Substantia nigra (tissue), 51 donors: ENCODE measurements at places on chromosomes 4 and X.

DNA sequence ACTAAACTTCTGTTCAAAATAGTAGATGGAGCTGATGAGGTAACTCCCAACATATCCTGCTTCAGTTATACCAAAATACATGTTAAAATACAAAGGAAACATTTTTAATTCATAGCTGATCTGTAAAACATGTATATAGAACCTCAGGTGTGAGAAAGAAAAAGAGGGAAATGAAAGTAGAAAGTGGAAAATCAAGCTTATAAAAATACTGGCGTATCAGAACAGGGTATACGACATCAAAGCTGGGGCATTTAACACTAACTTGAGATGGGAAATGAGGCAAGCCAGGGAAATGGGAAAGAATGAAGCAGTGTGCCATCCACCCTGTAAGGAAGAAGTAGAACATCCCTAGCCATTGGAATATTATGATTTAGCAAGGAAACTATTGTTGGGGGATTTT is 767.5 kb downstream of the DMD start:
- no peak for DNase-seq

DNA sequence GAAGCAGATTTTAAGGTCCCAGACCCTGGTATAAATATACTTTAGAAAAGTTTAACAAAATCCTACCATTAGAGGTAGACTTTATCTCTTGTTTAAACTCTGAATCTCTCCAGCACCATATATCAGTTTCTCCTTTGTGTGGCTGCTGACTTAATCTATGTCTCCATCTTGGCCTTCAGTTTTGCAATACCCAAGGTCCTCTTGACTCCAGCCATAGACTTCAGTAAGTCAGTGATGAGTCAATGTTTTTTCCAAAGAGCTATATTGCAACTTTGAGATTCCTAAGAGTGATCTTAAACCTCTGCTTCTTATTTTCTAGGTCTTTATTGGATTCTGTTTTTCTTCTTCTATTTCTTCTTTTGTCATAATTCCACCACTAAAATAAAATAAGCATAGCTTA is 50.8 kb upstream of the ADGRL3 start:
- no peak for DNase-seq

- no peak for DNase-seq
These were observed 342.5 kb upstream of the MAGEB2 start for GRCh38 chrX:29872831-29873230.

- no peak for DNase-seq
These were observed 625.4 kb upstream of the GALNT7 start for GRCh38 chr4:172543249-172543648.

GRCh38 chr4:4865705-4866123 is 6.2 kb downstream of the MSX1 start:
- DNase-seq = no peak

DNA sequence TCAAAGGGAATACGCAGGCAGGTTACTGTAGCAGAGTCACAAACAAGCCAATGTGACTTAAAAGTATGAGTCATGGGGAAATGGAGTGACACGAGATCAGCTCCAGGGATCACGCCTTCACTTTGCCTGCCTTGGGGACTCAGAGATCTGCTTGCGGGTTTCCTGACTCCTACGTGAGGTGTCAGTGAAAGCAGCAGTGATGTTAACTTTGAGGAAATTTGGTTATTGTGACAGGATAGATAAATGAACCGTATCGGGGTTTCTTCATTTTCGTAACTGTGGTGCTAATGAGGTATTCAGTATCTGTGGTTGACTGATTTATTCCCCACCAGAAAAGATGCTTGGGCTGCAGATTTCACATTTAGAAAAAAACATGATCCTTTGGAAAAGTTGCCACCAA is 383.3 kb upstream of the ZFP42 start:
- no peak for DNase-seq

GRCh38 chr4:89538886-89539285 is 231.3 kb upstream of the GPRIN3 start:
- DNase-seq = no peak

GRCh38 chrX:129716507-129716906 is 22.3 kb upstream of the XPNPEP2 start:
- no peak for DNase-seq

DNA sequence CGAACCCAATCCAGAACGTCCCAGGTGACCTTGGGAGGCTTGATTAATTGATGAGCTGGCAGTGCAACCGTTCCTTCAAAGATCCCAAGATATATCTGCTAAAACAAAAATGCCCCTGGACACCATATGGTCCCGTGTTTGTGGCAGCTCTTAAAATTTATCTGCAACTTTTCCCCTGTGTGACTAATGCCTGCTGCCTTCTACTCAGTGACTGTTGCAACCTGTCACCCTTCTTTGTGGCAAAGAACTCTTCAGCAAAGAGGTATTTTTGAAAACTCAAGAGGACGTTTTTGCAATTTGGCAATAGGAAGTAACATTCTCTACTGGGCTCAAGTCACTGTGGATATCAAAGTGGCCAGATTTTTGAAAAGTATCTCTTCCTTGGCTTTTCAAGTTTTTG is 75.8 kb upstream of the SOD3 start:
- DNase-seq = no peak

GRCh38 chr4:150789864-150790263 is 207.9 kb downstream of the MAB21L2 start:
- DNase-seq = no peak

DNA sequence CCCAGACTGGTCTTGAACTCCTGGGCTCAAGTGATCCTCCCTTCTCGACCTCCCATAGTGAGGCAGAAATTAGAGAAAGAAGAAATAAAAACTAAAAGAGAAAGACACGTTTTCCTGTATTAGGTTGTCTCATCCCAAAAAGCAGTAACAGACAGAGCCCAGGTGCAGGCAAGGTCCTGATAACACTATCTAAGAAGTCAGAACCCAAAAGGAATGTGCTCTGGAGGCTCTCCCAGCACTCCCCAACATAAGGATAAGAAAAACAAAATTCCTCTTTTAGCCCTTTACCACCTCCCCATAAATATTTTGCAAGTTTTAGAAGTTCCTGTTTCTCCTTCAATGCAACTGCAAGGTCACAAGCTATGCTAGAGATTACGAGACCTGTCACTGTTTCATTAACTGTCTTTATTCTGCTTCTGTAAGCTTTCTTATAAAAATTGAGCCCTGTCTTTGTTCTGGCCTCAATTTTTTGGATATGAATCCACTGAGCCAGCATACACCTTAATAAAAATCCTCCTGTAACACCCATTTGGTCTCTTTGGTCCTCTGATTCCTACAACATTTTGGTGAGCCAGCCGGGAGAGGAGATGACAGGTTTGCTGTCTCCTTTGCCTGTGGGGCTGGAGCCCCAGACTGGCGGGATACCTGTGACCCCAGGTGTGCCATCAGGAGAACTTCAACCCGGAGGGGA is 25.9 kb downstream of the LIAS start:
- DNase-seq = no peak

DNA sequence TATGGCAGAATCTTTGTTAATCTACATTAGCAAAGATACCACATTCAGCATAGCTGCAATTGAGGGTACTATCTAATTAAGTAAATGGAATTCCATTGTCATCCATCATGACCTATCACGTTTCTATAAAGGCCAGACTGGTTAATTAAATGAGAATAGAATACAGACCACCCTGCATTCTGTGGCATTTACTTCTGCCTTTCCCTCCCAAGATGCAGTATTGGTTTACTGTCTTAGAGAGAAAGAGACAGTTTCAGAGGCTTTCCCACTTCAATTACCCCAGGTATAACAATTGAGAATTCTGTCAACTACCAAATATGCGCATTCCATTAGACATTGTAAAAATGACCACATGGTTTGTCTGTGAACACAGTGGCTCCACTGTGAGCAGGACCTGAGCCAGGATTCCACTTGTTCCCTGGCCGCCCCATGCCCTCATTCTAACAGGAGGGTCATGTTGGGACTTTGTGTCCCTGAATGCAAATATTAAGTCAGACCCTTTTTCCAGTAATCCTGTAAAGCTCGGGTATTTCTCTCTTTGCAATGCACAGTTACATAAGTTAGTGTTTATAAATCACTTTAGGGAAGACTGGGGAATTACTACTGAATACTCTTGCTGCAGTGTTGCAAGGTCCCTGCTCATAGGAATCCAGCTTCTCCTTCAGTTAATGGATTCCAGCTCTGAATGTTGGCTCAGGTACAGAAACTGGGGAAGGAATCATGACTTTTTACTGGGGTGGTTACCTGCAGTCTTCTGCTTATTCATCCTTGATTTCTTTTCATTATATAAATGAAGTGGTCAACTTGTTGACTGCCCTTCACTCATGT is 261.0 kb downstream of the PDGFC start:
- no peak for DNase-seq

- DNase-seq = no peak
These were observed 63.7 kb downstream of the TENM3 start for GRCh38 chr4:182306792-182307507.

DNA sequence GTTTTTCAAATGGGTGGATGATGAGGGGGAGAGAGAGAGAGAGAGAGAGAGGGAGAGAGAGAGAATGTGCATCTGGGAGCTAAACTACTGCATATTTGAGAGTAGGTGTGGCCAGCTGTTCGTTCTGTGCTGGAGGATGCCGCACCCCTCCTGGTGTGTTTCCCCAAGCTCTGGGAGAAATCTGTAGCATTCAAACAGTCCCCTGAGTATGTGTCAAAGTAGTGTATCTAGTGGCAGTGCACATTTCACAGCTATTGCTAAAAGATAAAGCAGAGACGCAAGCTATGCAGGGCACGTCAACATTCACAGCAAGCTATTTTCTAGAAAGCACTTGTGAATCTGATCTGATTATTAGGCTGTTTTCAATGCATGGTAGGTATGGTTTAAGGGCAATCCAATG is 83.5 kb upstream of the LIMCH1 start:
- no peak for DNase-seq

DNA sequence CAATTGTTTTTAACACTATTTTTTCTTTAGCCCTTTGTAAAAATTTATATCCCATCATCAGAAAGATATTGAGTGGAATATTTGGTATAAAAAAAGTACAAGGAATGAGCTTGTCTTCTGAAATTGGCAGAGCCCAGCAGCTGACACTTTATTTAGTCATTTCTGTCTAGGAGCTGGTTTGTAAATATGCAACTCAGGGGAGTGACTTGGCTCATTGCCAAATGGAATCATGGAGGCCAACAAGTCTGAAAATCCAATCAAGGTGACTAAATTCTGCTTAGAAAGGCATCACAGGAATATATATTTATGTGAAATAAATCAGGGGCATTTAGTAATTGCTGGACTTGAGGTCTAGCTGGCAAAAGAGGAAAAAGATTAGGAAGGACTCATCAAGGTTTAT is 74.4 kb downstream of the OTC start:
- DNase-seq = no peak

GRCh38 chr4:79385641-79386040 is 22.4 kb downstream of the GK2 start:
- DNase-seq = no peak

DNA sequence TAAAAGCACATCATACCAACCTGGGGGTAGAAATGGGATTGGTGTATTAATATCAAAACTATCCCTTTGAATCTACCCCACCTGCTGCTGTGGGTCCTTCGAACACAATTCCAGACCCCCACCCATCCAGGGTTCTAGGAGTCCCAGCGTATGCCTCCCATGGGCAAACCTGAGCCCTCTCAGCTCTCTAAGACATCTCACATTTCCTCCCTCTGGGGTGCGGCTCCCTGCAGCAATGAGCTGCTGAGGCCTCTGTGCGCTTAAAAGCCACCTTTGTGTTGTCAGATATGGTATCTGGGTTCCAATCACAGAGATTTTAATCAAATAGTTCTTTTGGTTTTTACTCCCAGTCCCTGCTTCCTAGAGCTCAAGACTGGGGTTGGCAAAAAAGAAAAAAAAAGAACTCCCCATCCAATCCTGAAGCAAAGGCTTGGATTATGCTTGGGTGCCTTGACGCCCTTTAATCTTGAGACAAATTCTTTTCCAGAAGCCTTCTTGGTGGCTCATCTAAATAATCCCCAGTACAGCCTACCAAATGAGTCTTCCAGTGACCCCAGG is 37.5 kb upstream of the NOCT start:
- no peak for DNase-seq

DNA sequence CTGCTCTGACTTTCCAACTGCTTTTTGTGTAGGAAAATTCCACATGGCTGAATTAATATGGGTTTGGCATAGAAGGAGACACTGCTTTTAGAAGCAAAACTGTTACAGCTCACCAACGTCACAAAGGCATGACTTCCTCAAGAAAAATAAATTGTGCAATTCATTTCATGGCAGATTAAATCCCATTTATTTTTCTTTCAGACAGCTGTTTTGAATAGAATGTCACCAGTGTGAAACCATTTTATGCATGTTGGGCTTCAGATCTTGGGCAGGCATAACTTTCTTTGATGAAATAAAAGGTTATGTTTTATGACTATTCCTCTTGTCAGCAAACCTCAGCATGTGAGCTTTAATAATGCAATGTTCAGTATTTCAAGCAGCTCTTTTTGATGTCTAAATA is 542.8 kb downstream of the GALNTL6 start:
- no peak for DNase-seq

DNA sequence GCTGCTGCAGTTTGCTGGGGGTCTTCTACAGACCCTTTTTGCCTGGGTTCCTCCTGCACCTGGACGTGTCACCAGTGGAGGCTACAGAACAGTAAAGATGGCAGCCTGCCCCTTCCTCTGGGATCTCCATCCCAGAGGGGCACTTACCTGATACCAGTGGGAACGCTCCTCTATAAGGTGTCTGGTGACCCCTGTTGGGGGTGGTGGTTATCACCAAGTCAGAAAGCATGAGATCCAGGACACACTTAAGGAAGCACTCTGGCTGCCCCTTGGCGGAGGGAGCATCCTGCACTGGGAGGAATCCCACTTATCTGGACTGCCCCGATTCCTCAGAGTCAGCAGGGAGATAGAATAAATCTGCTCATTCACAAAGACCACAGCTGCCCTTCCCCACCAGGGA is 218.9 kb upstream of the GALNTL6 start:
- no peak for DNase-seq

DNA sequence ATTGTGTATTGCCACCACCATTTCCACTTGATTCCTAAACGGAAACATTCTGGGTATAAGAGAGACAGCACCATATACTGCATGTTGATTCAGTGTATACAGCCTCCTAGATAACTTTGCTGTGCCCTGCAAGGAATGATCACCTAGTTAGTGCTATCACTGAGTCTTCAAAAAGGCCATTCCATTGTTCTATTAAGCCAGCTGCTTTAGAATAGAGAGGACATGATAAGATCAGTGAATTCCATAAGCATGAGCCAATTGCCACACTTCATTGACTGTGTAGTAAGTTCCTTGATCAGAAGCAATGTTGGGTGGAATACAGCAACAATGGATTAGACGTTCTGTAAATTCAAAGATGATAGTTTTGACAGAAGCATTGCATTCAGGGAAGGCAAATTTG is 1047.3 kb downstream of the PCDH18 start:
- no peak for DNase-seq

GRCh38 chr4:18442957-18443356 is 421.4 kb upstream of the LCORL start:
- no peak for DNase-seq

- no peak for DNase-seq
These were observed 311.9 kb upstream of the TECRL start for GRCh38 chr4:64721106-64721505.

GRCh38 chr4:5125321-5125720 is 74.0 kb downstream of the STK32B start:
- DNase-seq = no peak

- DNase-seq = no peak
These were observed 75.2 kb downstream of the SPRY1 start for GRCh38 chr4:123471655-123472369.
